Stimulated activated CD4-positive, alpha-beta T cell treated with anti-CD3 and anti-CD28 coated beads, Interleukin-1b, Interleukin-23, amount 100 ng/mL, for 1 hour (primary cell): ENCODE measurements at places on chromosomes 6 and 20.

DNA sequence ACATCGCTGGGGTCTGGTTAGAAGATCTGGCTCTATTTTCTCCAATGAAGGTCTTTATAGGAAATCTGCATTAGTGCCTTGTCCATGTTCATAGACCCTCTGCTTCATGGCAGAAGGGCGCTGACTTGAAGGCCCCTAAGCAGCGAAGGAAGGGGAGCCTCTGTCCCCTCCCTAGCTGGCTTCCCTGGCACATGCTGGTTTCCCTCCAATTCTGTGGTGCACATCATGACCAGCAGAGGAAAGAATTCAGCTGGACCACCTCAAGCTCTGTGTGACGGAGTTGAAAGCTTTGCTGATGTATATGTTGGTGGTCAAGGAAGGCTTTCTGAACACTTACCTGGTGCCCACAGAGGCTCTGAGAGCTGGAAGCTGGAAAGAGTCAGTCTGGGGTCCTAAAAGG is 129.7 kb upstream of the MYLIP start:
- DNase-seq: no peak

GRCh38 chr20:49230561-49231133 is 11.4 kb downstream of the DDX27 start:
- DNase-seq: no peak

GRCh38 chr6:168943231-168943905 is 310.3 kb downstream of the THBS2 start:
- DNase-seq: no peak

- DNase-seq: no peak
Observed at GRCh38 chr20:9491324-9491723, 23.1 kb upstream of the LAMP5 start.

DNA sequence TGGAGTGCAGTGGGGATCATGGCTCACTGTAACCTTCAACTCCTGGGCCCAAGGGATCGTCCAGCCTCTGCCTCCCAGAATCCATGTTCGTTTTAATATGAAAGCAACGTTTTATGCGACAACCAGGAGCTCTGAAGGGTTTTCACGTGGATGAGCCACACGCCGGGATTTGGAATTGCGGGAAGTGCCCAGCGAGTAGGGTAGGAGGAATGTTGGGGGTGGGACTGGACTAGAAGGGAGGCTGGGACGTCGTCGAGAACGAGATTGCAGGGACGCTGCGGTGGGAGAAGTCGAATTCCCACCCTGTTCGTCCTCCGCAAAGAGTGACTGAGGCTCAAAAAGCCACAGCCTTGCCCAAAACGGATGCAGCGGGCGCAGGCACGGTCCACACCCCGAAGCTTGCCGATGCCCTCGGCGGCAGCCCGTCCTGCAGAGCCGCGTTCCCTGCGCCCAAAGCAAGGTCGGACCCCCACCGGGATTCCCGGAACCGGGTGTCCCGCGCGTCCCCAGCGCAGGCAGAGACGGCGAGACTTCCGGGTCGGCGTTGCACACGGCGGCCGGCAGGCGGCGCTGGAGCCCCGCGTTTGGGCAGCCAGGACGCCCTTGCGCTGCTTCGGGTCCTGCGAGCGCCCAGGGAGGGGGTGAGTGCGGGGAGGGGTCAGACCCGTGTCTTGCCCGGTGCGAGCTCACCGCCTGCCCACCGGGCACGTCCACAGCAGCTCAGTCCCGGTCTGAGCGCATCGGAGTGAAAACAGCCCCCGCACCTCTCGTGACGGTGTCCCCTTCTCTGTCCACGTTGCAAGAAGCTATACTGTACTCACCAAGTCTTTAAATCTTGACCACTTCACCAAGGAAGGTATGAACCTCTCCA is 87.8 kb downstream of the DHX35 start:
- peak; percentile 61 for DNase-seq

DNA sequence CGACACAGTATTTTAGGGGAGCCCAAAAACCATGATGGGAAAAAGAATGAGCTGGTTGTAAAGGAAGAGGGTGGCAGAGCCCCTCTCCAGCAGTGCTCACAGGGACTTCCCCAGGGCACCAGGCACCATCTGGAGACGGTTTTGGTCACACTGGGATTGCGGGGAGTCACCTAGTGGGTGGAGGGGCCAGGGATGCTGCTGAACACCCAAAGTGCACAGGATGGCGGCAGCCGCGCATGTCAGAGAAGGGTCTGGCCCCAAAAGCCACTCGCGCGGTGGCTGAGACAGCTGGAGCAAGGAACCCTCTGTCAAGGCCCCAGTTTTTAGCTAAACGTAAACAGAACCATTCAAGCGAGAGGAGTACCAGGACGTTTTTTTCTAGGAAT is 10.8 kb downstream of the CTSZ start:
- no peak for DNase-seq

DNA sequence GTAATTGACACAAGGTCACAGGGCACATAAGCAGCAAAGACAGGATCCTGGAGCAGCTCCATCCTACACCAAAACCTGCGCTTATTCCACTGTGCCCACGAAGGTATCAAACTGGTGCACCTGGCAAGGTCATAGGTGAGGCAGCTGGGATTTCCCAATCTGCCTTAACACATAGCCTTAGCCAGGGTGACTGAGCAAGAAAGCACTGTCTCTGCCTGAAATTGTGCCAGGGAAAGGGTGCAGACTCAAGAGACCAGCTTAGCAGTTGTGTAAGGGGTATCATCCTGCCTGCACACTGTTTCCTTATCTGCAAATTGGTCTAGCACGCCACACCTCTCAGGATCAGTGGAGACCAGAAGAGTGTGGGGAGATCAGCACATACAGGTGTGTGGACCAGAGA is 82.8 kb downstream of the MAFB start:
- no peak for DNase-seq

- DNase-seq: peak; percentile 24
Observed at GRCh38 chr6:29708432-29709179, 14.6 kb upstream of the HLA-F start.

GRCh38 chr6:168905451-168906090 is 348.1 kb downstream of the THBS2 start:
- DNase-seq: no peak

DNA sequence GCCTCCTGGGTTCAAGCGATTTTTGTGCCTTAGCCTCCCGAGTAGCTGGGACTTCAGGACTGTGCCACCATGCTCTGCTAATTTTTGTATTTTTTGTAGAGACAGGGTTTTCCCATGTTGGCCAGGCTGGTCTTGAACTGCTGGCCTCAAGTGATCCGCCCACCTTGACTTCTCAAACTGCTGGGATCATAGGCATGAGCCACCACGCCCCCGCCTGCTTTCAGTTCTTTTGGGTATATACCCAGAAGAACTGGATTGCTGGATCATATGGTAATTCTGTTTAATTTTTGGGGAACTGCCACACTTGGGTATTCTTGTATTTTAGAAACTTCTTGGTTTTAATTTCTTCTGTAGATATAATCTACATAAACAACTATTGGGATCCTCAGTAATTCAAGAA is 17.0 kb downstream of the CDS2 start:
- DNase-seq: no peak

GRCh38 chr6:4929097-4929718 is 74.6 kb downstream of the RPP40 start:
- no peak for DNase-seq

DNA sequence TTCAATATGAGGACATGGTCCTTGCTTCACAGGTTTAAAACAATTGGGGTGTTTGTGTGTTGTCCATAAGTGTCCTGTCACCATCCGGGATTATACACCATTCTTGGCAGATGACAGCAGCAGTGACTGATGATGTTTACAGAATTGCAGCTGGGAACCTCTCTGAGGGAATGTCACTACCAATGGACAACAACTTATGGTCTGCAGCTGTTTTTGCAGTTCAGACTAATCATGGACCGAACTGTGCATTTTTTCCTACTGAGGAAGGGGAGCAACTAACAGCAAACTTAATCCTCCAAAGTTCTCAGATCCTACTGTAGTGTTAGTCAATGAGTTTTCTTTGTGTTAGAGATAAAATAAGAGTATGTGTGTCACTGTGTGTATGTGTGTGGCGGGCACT is 26.0 kb downstream of the FAM229B start:
- no peak for DNase-seq

GRCh38 chr6:159169557-159170332 is 545 bp downstream of the FNDC1 start:
- DNase-seq: no peak

- no peak for DNase-seq
Observed at GRCh38 chr6:42710316-42710715, 12.1 kb downstream of the PRPH2 start.

DNA sequence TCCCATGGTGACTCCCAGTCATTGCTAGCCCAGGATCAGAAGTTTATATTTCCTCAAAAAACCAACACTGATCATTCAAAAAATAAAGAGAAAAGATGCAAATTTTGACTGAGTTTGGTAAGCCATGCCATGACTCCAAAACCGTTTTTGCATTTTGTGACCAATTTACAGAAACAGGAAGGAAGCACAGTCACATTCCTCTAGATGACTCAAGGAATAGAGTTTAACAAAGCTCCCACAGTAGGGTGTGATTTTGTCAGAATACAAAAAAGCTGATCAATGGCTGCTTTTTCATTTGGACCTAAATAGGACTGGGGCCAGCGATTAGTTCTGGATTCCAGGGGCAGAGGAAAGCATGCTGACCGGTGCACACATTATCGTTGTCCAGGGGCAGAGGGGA is 179.4 kb upstream of the AFDN start:
- no peak for DNase-seq

GRCh38 chr6:6436946-6437345 is 116.5 kb upstream of the F13A1 start:
- DNase-seq: no peak

DNA sequence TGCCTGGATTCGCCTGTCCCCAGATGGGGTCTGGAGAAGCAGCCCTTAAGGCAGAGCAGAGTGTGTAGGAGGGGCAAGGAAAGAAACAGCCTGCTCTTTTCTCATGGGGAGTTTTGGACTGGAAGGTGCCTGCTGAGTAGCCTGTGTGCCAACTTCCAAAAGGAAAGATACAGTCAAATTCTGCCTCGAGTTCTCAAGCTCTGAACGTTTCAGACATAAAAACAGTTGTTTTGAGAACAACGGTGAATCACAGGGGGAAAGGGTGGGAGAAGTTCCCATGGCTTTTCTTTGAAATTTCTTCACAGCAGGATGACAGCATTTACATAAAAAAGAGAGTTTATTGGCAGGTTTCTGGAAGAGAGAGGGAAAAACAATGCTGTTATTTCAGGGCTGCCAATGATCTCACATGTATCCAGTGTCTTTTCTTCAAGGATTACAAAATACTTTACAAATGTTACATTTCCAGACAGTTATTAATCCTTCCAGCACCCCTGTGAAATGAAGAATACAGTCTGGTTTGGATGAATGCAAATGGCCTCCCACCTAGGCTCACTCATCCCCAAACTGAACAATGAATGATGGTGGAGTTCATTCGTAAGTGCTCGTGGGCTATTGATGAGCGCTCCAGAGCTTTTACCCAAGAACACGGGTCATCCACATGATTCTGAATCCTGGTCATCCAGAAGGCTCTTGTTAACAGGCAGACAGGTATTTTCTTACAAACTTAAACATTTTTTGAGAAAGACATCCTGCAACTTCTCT is 33.8 kb upstream of the ECI2 start:
- DNase-seq: no peak

- no peak for DNase-seq
Observed at GRCh38 chr20:15900443-15900842, 672.8 kb downstream of the KIF16B start.

- DNase-seq: no peak
Observed at GRCh38 chr6:24403501-24403824, 727 bp downstream of the MRS2 start.

GRCh38 chr6:5302995-5303622 is 41.8 kb downstream of the FARS2 start:
- peak; percentile 12 for DNase-seq

DNA sequence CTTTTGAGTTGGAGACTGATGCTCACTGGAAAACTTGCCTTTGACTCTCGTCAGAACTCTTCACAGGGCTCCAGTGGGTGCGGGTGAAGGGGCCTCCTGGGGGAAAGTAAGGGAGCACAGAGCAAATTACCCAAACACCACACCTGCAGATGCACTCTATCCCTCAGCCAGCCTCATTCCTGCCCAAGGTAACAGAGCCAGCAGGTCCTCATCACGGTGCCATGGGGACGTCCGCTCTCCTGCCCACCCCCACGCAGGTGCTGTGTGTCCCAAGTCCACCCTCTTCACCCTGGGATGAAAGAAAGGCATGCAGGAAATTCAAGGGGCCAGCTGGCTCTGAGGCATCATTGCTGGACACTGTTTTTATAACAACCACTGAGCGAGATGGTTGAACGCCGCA is 269.0 kb downstream of the SMOC2 start:
- no peak for DNase-seq

- DNase-seq: no peak
Observed at GRCh38 chr6:161151660-161152526, 122.0 kb downstream of the AGPAT4 start.

DNA sequence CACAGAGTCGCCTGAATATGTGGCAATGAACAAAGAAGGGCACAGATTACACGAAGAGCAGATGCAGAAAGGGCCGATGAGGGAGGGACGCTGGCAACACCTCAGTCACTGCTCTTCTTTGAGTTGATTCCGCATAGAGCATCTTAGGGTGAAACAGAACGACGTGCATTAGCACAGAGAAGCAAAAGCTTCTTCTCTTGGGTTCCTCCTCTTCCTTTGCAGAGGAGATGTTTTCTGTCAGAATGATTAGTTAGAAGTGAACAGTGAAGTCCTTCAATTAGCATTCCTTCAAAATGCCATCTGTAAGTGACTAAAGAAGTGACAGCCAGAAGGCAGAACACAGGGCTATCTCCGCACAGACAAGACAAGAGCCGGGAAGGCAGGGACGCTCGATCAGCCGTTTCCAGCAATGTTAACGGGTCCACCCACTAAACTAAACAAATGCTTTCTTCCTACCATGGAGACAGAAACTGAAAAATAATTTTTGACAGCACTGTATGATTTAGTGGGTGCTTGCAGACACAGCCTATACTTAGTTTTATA is 219.8 kb upstream of the AGPAT4 start:
- DNase-seq: no peak

DNA sequence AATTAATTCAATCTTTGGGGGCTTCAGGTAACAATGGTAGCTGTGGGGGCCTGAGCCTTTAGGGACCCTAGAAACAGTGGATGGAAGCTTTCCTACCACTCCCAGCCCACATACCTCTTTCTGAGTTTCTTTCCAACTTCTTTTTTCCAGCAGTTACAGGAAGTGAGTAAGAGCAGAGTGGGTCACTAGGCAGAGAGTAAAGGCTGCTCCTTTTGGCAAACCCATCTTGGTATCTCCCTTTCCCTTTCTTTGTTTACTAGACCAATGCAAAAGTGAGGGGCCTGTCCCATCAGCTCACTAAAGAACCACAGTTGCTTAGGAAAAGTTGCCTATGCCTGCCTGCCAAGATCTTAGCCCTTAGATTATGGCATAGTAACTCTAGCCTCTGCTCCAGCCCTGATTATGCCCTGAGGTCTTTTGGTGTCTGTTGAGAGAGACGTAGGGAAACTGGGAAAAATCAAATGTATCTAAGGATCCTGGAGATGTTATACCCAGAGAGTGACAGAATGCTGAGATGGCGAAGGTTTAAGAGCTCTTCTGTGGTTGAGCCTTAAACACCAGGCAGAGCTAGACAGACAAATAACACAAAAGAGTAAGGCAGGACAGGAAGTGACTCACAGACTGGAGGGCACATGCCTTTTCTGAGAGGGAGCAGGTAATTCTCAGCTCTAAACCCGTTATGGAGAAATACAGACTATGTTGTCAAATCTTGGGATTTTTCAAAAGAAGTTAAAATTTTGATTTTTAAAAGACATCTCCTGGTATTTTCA is 31.3 kb downstream of the TRMT6 start:
- DNase-seq: no peak

GRCh38 chr20:61138566-61138965 is 113.5 kb upstream of the CDH4 start:
- no peak for DNase-seq

GRCh38 chr6:152942319-152942869 is 40.4 kb downstream of the FBXO5 start:
- DNase-seq: no peak
